ENCODE measurements at places on chromosomes 1 and 21. TPM values are rescaled to one million over a fixed set of nuclear protein-coding genes. Genes with fewer than 3 reads are reported as not detected.

DNA sequence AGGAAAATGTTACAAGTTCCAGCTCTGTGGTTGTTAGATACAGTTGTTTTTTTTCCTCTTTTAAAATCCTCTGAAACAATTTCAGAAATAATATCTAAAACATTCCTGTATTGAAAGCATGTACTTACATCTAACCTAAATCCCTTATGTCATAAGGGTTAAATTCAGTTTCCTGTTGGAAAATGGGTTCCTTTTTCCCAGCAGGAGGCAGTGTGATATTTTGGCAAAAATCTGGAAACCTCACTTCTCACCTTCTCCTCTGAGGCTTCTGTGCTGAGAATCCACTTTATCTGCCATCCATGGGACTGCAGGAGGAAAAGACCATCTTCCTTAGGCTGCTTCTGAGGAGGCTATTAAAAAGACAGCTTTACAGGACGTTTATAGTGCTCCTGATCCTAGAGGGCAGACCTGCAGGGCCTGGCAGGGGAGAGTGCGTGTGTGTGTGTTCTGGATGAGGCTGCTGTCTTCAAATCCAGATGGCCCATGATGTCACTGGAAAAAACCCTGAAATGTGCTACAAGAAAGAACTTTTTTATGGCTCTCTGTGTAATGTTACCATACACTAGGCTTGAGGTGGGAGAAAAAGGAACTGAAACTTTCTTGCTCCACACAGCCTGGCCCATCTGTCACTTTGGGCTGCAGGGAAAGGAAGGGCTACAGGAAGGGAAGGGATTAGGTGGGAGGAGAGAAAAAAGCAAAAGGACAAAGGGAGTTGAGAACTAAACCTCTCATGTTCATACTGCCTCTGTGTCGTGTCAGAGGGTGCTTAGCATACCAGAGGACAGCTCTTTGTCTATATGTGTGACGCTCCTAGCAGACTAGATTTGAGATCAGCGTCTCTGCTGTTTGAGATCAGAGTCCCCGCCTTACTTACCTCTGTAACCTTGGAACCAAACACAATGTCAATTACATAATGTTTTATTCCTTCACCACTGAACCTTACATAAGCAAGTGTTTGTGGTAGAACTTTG, 379.2 kb upstream of the SPAG17 start:
- DNase-seq = no peak
- no peaks in the 10 kb centered on the region for H3K27me3 ChIP-seq
- no peak overlapping the region for H3K27ac ChIP-seq
- H3K36me3 ChIP-seq = no peaks in the 10 kb centered on the region

DNA sequence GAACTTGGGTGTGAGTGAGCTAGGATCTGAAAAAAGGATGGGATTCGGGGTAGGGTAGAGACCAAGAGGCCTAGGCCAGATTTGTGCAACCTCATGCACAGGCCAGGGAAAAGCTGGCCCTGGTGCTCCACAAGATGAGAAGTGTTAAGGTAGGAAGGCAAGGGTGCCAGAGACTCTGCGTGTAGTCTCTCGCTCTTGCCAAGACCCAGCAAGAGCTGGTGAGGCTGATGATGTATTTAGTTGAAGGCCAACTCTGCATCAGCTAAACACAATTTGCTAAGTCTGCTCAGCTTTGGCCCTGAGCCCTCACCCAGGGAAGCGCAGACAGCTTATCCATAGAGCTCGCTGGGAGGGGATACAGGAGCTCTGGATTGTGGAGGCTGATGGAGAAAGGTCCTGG, 26.6 kb upstream of the SOX13 start:
- H3K27ac ChIP-seq = no peak overlapping the region
- peaks cover 6% of the 10 kb centered on the region for H3K4me1 ChIP-seq
- H3K4me3 ChIP-seq = no peak overlapping the region
- peaks cover 3% of the 10 kb centered on the region for H3K27me3 ChIP-seq
- DNase-seq = no peak

- DNase-seq = no peak
- no peaks in the 10 kb centered on the region for H3K36me3 ChIP-seq
- H3K27ac ChIP-seq = no peak overlapping the region
Measured at GRCh38 chr1:244019982-244020485, 31.0 kb upstream of the ZBTB18 start.

- H3K27ac ChIP-seq = no peak overlapping the region
- no peak overlapping the region for H3K4me3 ChIP-seq
- no peaks in the 10 kb centered on the region for H3K27me3 ChIP-seq
- H3K4me1 ChIP-seq = no peaks in the 10 kb centered on the region
Measured at GRCh38 chr21:31383770-31384169, 39.7 kb upstream of the TIAM1 start.

The KIF26B gene
- 8.6 TPM for total RNA-seq

- H3K4me1 ChIP-seq = peaks cover 16% of the 10 kb centered on the region
- no peaks in the 10 kb centered on the region for H3K27me3 ChIP-seq
- no peak overlapping the region for H3K4me3 ChIP-seq
Measured at GRCh38 chr1:109304226-109304920, 2.4 kb downstream of the MYBPHL start.

The IL20 gene
- not detected for total RNA-seq

- DNase-seq = peak; percentile 71
- H3K36me3 ChIP-seq = no peaks in the 10 kb centered on the region
- H3K4me1 ChIP-seq = peaks cover 2% of the 10 kb centered on the region
- H3K27ac ChIP-seq = no peak overlapping the region
Measured at GRCh38 chr1:212976586-212976985, 26.2 kb downstream of the VASH2 start.

- H3K4me3 ChIP-seq = no peak overlapping the region
- DNase-seq = no peak
- no peak overlapping the region for H3K27ac ChIP-seq
- H3K36me3 ChIP-seq = no peaks in the 10 kb centered on the region
Measured at GRCh38 chr1:63984930-63985290, 211.1 kb downstream of the ROR1 start.

DNA sequence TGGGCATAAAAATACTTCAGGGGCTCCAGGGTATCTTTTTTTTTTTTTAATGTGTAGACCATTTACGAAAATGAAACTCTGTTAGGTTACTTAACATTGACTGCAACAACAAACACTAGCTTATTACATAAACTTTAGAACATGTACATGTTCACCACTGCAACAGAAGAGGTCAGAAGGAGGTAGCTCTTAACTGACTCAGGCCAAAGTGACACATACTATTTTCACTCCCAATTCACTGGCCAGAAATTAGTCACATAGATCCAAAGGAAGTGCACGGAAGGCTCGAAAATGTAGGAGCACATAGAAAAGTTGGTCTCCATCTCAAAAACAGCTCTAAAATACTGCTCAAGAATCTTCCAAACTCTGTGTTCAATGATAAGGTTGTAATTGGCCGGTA, 107.2 kb downstream of the AKT3 start:
- peak overlapping the region; percentile 70 for H3K27ac ChIP-seq
- H3K4me1 ChIP-seq = peaks cover 48% of the 10 kb centered on the region
- no peaks in the 10 kb centered on the region for H3K27me3 ChIP-seq
- peak overlapping the region; percentile 33 for H3K4me3 ChIP-seq
- peaks cover 6% of the 10 kb centered on the region for H3K36me3 ChIP-seq

GRCh38 chr1:68327414-68327813, 95.1 kb upstream of the WLS start:
- no peaks in the 10 kb centered on the region for H3K36me3 ChIP-seq
- DNase-seq = no peak
- H3K4me3 ChIP-seq = no peak overlapping the region

The OR2L2 gene
- total RNA-seq = 0.08 TPM

- H3K4me3 ChIP-seq = no peak overlapping the region
- H3K36me3 ChIP-seq = no peaks in the 10 kb centered on the region
- no peaks in the 10 kb centered on the region for H3K4me1 ChIP-seq
Measured at GRCh38 chr1:70994753-70995268, 52.8 kb downstream of the PTGER3 start.

The REG4 gene
- total RNA-seq = not detected

- H3K4me1 ChIP-seq = peaks cover 57% of the 10 kb centered on the region
- no peaks in the 10 kb centered on the region for H3K36me3 ChIP-seq
- H3K4me3 ChIP-seq = no peak overlapping the region
- H3K27ac ChIP-seq = peak overlapping the region; percentile 82
- DNase-seq = no peak
- no peaks in the 10 kb centered on the region for H3K27me3 ChIP-seq
Measured at GRCh38 chr1:36115931-36116330, 9.1 kb downstream of the COL8A2 start.

DNA sequence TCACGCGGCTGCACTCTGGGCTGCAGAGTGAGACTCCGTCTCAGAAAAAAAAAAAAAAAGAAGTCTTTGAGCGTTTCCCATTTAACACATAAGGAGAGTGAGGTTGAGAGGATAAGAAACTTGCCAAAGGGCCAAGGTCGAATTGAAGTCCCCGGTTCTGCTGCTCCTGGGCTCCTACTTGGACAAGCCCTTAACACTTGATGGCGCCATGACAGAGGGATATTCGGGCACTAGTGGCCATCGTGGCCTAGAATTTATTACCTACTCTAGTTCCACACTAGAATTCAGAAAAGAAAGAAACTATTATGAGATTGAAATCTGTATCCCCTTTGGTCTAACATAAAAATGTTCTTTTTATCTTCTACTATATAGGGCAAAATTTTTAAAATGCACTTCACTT, 65.7 kb upstream of the NEK2 start:
- peaks cover 2% of the 10 kb centered on the region for H3K36me3 ChIP-seq
- H3K27ac ChIP-seq = no peak overlapping the region
- H3K4me3 ChIP-seq = no peak overlapping the region
- no peaks in the 10 kb centered on the region for H3K27me3 ChIP-seq
- H3K4me1 ChIP-seq = peaks cover 71% of the 10 kb centered on the region
- DNase-seq = no peak

The DBT gene
- total RNA-seq = 13.0 TPM

DNA sequence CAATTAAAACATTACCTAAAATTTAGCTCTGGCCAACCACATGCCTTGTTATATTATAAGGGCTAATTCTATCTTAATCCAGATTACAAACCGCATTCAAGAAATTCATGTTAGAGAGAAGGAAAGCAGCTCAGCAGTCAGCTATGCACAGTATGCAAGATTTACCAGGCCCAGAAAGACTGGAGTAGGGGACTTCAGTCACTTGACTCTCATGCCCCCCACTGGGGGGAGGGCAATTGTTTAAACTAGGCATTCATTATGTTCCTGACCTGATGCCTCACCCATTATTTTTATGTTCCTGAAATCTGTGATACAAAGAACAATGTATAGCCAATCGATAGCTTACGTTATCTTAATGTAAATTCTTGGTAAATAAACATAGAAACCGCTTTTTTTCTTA, 96.9 kb downstream of the ZNF644 start:
- no peak overlapping the region for H3K27ac ChIP-seq
- H3K36me3 ChIP-seq = peaks cover 10% of the 10 kb centered on the region
- no peaks in the 10 kb centered on the region for H3K27me3 ChIP-seq
- peaks cover 37% of the 10 kb centered on the region for H3K4me1 ChIP-seq

DNA sequence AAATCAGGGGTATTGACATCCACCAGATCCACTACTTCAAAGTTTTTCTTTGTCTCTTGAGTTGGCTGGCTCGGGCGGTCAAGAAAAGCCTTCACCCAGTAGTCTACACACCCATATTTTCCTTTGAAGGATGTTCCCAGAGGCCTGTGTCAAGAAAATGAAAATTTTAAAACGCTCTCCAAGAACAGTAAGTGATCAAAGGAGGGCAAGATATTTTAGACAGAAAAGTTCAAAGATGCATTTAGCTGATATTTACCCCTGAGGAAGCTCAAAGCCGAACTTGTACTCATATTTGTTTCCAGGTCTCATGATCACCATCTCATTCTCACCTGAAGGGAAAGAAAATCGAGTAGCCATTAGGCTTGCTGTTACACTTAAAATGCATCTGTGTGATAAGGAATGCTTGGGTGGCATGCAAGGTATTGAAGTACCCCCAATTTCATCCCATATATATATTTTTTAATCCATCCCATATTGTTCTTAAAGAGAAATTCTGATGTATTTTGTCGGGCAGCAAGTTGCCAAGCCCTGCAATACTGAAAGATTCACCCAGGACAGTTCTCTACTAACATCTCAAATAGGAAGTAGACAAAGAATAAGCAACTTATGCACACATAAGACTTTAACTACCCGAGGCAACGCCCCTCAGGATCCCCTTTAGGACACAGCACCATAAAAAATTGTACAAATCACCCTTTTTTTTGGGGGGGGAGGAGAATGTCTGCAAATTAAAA, 1.1 kb downstream of the TXNIP start:
- H3K4me1 ChIP-seq = peaks cover 58% of the 10 kb centered on the region
- no peaks in the 10 kb centered on the region for H3K27me3 ChIP-seq
- peak overlapping the region; percentile 94 for H3K4me3 ChIP-seq
- DNase-seq = no peak

GRCh38 chr1:158040323-158040722, 46.9 kb downstream of the KIRREL1 start:
- H3K4me1 ChIP-seq = peaks cover 59% of the 10 kb centered on the region
- DNase-seq = no peak
- H3K36me3 ChIP-seq = no peaks in the 10 kb centered on the region
- no peaks in the 10 kb centered on the region for H3K27me3 ChIP-seq

DNA sequence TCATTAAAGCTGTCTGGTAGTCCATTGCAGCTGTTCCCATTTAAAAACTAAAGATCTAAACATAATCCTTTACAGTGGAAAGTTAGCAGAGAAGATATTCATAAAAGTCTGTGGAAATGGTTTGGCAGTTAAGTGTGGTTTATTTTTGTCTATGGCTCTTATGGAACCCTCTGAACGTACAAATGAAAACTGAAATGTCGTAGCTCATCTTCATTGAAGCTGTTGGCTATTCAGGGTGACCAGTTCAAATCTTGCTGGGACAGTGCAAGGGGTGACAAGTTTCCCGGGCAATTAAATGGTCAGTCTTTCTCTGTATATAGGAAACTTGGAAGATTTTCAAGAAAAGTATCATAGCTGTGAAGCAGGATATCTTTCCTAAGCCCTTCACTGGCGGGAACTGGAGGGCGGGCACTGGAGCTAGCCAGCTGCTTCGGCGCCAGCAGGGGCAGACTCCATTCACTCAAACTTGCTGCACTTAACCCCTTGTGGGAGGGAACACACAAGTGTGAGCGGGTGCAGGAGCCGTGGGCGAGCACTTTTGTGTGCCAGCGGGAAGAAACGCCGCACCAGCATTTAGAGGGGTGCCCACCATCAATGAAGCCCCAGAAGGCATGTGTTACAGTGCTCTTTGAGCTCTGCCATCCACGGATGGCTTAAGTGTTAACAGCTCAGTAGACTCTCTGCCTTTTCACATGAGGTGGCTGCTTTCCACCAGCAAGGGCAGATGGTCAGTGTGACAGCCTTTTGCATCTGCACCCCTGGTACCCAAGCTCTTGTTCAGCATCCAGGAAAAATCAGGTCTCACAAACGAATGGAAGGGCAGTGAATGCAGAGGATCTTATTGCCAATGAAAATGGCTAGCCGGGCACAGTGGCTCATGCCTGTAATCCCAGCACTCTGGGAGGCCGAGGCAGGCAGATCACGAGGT, 232.1 kb upstream of the KAZN start:
- no peak for DNase-seq
- H3K4me1 ChIP-seq = no peaks in the 10 kb centered on the region
- no peaks in the 10 kb centered on the region for H3K36me3 ChIP-seq

- H3K27ac ChIP-seq = no peak overlapping the region
- DNase-seq = no peak
- H3K4me1 ChIP-seq = peaks cover 3% of the 10 kb centered on the region
- H3K36me3 ChIP-seq = peaks cover 5% of the 10 kb centered on the region
Measured at GRCh38 chr21:44548381-44548780, 2.9 kb downstream of the KRTAP10-2 start.

The ANXA9 gene
- total RNA-seq = not detected

The TCHHL1 gene
- not detected for total RNA-seq
